ENCODE measurements at places on chromosomes 6 and 20.

- H3K27ac ChIP-seq, result no peak overlapping the region
- no peak for DNase-seq
- H3K36me3 ChIP-seq, result no peaks in the 10 kb centered on the region
- H3K4me1 ChIP-seq, result peaks cover 10% of the 10 kb centered on the region
- peaks cover 13% of the 10 kb centered on the region for H3K27me3 ChIP-seq
These were observed 5.1 kb downstream of the UBE2C start for GRCh38 chr20:45817376-45818194.

DNA sequence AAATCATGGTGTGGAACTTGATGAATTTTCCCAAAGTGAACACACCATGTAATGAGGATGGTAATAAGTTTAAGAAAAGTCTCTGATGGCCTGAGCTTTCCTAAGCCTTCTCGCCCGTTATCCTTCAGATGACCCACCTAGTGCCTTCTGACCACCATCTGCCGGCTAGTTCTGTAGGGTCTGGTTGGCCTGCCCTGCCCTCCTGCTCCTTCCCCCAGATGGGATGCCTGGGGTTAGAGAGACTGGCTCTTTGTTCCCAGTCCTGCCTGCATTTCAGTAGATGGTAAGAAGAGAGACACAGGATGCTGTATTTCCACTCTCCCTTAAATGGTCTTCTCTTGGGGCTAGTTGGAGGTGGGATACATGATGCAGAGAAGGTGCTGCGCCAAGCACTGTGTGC lies 43.0 kb downstream of the TIAM2 start:
- no peak for DNase-seq
- no peaks in the 10 kb centered on the region for H3K4me1 ChIP-seq
- H3K36me3 ChIP-seq, result no peaks in the 10 kb centered on the region

DNA sequence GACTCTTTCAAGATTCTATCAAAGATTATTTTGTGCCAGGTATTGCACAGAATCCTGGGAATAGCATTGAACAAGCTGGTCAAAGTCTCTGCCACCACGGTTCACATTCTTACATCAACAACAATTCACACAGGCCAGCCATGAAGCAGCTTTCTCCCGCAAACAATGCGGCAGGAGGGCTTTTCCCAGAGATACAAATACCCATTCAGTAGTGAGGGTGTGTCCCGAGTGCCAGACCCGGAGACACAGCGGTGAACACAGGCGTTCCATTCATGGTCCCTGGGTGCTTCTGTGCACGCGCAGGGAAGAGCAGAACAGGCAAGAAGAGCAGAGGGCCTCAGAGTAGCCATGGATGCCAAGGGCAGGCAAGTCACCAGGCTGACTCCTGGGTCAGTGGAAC lies 83.3 kb upstream of the PDE10A start:
- H3K4me3 ChIP-seq, result no peak overlapping the region
- DNase-seq, result no peak
- no peaks in the 10 kb centered on the region for H3K4me1 ChIP-seq
- H3K36me3 ChIP-seq, result no peaks in the 10 kb centered on the region
- peaks cover 5% of the 10 kb centered on the region for H3K27me3 ChIP-seq

DNA sequence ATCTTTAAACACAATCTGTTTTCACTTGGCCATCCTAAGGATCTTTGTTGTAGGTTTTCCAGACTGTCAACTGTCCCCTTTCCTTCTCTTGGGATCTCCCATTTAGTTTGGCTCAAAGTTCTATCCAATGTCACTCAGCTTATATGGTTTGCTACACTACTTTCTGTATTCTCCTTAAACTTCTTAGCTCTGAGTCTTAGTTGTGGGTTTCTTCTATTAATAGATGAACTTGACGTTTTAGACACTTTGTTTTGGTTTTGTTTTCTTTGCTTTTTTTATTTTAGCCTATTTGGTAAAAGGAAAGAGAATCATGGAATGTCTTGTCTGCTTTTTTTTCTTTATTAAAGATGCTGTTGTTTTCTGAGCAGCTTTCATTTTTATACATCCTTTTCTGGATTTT lies 11.4 kb downstream of the RMND1 start:
- H3K36me3 ChIP-seq, result peaks cover 15% of the 10 kb centered on the region
- H3K27me3 ChIP-seq, result no peaks in the 10 kb centered on the region
- no peak overlapping the region for H3K27ac ChIP-seq
